ENCODE measurements at places on chromosomes 13 and 19. TPM values are rescaled to one million over a fixed set of nuclear protein-coding genes. Genes with fewer than 3 reads are reported as not detected.

DNA sequence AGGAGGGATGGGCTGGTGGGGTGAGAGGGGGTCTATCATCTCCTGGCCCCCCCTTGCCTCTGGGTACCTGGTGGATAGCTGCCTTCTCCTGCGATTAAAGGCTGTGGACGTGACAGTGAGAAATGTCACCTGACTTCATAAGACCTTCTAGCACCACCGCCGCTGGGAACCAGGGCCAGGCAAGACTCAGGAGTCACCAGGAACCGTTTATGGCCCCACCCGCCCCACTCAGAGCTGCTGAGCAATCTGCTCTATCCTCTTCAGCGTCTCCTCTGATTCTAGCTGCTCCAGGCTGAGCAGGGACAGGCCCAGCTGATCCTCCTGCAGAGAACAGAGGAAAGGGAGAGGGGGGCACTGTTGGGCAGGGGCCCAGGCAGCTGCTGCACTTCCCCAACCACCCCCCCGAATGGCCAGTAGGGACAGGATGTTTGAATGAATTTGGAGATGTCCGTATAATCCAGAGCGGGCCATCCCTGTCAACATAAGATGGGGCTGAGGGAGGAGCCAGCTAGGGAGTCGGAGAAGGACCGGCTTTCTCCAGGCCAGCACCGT is 10.9 kb downstream of the KLC3 start:
- DNase-seq = no peak

- no peak for DNase-seq
Measured at GRCh38 chr19:51549533-51550324, 18.3 kb upstream of the SIGLEC6 start.

DNA sequence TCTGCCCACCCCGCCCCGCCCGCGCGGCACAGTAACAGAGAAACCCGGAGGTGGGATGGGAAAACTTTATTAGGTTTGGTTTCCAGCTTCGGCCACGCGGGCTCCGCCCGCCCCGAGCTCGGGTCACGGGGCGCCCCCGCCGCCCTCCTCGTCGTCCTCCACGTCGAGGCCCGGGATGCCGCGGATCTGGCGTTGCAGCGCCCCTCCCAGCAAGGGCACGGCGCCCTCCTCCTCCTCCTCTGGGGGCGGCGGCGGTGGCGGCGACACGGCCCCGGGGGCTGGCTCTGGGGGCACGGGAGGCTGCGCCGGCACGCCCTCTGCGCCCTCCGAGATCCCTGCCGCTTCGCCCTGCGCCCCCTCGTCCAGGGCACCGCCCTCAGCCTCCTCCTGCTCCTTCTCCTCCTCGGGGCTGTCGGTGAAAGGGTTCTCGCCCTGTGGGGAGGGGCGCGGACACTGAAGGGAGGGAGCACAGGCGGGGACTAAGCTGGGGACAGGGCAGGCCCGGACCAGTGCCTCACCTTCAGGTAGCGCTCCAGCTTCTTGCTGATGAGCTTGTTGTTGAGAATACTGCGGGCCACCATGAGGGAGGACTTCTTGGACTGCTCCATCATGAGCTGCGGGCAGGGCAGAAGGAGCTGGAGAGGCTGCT is 536 bp upstream of the AKAP8 start:
- DNase-seq = peak; percentile 88

Gene PLIN4
- total RNA-seq = 21.4 TPM
